ENCODE measurements at places on chromosomes 3 and 15.

DNA sequence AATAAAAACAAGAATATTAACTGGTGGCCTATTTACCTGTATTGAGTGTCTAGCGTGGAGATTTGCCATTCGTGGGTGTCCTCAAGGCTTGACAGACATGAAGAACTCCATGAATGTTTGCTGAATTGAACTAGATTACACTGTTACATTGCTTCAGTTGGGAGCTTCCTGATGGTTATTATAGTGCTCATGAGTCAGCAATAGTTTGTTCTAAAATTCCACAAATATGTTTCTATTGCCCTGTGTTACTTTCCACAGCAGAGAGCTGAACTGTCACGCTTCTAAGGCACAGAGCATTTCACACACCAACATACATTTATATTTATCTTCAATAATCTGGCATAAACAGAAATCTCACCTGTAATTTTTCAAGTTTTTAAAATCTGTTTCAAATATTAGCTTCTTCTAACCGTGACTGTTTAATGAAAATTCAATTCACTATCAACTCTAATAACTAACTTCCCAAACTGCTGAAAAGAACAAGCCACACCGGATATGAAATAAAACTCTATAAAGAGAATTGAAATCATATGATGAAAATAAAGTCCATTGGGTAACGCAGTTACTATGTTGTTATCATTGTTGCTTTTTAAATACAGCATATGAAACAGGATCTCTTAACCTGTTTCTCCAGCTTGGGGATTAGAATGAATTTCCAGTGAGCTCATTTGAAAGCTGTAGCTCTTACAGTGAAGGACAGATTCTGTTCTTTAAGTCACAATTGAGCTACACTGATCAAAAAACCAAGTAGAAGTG lies 61.2 kb upstream of the MCF2L2 start:
- DNase-seq, result no peak

- DNase-seq, result no peak
These were observed 78.9 kb upstream of the ZNF280D start for GRCh38 chr15:56812221-56812620.

DNA sequence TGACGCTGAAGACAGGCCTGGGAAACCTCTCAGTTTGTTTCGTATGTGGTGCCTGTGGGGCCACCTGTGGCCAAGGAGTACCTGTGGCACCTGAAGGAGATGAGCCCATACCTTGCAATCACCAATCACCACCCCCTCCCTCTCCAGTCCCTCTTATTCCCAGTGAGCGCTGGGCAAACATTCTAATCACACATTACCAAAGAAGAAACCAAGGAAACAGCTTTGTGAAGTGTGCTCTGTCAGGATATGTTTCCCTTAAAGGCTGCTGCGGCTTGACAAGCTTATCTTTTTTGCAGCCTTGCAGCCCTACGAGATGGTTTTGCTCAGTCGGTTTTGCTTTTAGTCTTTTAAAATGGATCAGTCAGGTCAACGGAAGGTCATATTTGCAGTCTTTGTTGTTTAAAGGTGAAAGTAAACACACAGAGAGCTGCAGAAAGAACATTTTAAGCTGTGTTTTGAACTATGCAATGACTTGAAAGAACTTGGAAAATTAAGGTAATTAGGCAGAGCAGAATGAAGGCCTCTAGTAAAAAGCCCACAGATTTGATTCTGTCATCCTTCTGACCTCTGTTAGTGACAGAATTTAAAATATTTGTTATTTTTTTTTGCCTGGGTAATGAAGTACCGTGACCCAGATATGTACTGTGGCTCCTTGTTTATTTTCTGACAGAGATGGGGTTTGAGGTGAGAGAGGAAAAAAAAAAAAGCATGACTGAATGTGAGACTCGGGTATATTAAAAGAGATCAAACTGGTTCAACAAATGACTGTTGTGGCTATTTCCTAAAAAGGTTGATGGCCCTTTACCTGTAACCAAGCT lies 461.4 kb downstream of the NSUN3 start:
- DNase-seq, result no peak

- DNase-seq, result no peak
These were observed 42.0 kb downstream of the RORA start for GRCh38 chr15:61186905-61187741.

DNA sequence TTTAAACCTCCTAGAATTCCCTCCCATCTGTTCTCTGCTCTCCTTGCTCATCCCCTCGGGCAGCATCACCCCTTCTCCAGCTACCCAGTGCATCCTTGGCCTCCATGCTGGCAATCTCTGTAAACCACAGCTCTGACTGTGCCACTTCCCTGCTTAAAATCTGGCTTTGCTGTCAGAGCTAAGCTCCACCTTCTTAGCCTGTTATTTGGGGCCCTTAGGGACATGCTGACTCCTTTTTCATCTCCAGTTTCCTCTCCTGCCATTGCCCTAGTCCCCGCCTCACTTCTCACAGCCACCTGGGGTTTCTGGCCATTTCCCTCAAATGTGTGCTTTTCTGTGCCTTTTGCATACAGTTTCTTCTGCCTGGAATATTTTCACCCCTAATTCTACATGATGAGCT lies 5.7 kb downstream of the SLC6A20 start:
- DNase-seq, result no peak

DNA sequence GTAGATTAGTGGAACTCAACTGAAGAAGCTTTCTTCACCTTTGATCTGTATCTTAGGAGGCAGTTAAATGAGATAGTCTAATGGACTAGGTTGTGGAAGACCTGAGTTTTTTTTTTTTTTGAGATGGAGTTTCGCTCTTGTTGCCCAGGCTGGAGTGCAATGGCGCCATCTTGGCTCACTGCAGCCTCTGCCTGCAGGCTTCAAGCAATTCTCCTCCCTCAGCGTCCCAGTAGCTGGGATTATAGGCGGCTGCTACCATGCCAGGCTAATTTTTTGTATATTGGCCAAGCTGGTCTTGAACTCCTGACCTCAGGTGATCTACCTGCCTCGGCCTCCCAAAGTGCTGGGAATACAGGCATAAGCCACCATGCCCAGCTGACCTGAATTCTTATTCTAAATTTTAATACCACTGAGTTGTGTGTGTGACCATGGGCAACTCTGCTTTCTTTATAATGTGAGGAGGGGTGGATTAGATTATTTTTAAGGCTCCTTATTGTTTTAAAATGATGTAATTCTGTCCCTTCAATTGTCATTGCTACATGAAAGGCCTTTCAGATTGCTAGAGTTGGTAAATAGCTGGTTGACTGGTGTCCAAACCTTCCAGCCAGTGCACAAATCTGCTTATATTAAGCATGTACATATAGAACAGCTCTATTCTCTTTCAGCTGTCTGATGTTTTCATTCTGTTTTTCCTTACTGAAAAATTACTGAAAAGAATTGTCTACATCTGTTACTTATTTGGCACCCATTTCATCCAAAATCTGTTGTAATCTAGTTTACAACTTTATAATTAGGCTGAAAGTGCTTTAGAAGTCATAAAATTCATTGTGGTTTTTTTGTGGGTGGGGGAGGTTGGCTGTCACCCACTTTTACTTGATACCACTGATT lies 2.3 kb downstream of the LNP1 start:
- DNase-seq, result no peak

- no peak for DNase-seq
These were observed 2.4 kb upstream of the LARP6 start for GRCh38 chr15:70856177-70856883.

DNA sequence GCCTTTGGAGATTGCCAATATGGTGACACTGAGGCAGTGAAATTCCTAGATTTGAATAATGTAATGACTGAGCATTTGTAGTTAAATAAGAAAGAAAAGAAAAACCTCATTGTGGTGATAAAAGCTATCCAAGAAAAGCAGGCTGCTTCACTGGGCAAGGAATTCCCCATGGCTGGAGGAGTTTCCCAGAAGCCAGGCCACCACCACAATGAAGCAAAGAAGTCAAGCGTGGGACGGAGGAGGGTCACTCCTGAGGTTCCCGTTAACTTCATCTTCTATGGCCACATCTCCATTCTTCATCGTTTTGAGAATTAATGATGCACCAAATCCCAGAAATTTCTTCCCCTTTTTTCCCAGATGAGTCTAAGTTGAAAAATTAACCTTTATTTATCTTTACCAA lies 185.8 kb upstream of the BCL6 start:
- DNase-seq, result no peak

DNA sequence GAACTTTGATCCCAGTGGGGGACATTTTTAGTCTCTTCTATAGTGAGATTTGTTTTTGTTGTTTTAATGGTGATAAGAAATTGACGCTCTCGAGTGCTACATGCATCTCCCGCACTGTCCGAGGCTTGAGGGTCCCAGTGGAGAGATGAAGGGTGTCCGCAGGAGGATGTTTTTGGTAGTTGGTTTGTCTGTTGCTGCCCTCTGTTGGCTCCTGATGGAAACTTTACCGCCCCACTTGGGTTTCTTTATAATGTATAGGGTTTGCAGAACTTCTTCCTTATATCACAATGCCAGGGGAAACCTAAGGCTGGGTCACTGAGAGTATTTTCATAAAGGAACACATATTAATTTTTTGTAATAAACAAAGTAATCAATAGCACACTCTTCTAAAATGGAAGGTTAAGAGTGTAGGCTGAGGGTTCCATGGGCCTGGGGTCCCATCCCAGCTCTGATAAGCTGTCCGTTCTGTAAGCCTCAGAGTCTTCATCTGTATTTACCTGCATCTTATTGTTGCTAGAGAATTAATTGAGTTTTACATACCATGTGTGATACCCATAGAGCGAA lies 185.3 kb upstream of the FEZF2 start:
- DNase-seq, result no peak

- DNase-seq, result no peak
These were observed 164.0 kb downstream of the CHST2 start for GRCh38 chr3:143283432-143284128.

DNA sequence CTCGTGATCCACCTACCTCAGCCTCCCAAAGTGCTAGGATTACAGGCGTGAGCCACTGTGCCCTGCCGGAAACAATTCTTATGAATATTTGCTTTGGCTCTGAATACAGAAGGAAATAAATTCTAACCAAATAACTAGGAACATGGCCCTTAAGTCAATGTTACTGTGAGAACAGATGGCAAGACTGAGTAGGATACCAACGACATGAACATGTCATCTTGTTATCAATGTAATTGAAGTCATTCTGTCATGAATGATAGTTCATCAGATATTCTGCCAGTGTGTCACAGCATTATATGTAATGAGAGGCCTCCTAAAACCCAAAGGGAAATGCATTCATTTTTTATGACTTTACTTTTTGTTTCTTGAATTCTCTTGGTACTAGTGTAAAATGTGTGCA lies 548.8 kb downstream of the MCTP2 start:
- no peak for DNase-seq

GRCh38 chr3:28376424-28376823 lies 27.8 kb upstream of the AZI2 start:
- no peak for DNase-seq

DNA sequence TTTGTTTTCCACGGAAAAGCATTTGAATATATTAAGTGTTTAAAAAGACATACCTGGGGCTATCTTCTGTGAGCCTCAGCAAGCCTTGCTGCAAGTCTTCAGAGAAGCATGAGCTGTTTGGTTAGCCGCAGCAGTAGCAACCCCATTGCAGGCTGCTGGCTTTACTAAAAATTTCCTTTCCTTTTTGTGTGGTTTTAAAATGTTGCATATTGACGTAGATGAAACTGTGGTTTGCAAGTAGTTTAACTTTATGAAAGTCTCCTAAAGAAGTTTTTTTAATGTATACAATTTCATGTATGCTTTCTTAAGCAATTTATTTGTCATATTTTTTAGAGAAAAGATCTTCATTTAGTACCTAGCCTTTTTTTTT lies at the start of gene GPR171:
Gene GPR171 (minus strand): TSS at position 166 of the 370 bp plus-strand sequence. CDS start 3,830 bp downstream, outside the sequence.
- DNase-seq, result no peak

DNA sequence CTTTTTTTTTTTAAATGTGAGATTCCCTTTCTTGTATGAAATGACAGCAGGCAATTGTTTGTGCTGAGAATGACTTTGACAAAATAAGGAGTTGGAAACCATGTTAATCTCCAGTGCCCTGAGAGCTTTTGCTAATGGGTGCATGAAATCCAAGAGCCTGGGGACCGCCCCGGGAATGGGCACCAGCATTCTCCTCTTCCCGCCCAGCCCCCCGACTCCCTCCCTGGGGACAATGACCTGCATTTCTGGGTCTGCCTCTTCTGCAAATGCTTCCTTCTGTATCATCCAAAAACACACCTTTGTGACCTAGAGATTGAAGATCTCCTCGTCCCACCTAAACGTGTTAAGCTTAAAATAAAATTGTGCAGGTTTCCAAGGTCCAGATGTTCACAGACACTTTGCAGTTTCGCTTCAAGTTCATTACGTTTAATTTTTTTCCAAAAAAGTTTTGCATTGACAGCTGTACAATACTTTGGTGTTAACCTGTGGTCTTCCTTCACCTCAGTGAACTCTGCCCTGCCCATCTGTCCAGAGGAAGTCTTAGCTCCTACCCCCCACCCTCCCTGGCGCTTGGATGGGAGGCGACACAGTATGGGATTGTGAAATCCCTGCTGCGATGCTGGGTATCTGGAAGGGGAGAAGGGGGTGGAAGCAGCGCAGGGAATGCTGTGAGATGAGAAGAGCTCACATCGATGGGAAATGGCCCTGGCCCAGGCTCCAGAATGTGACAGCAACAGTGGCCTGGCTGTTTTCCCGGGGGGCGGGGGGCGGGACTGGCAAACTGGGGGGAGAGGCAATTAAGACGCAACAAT lies 50.1 kb downstream of the TLE3 start:
- DNase-seq, result no peak

GRCh38 chr3:31472479-31473390 lies 60.0 kb upstream of the STT3B start:
- DNase-seq, result no peak

- no peak for DNase-seq
These were observed 228.9 kb upstream of the NR2E3 start for GRCh38 chr15:71581398-71581930.

DNA sequence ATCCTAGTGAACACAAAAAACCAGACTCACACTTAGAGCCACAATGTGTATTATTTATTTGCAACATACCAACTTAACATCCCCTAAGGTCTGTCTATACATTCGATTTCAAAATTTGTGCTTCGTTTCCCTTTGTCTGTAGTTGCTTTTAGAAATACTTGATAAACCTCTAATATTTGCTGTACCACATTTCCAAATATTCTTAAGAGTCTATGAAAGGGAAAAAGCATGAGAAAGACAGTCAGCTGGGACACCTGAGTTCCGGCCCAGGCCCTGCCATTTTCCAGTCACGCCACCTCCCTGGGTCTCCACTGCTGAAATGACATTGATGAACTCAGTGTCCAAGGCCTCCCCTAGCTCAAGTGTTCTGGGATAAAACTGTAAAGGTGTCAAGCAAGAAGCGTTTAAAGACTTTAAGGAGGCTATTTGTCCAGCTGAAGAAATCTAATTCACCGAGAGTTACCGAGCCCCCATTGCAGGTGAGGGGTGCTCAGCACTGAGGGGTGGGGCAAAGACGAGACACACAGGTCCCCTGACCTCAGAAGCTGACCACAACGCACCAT lies 26.6 kb downstream of the LRRC2 start:
- DNase-seq, result no peak

- no peak for DNase-seq
These were observed 574 bp downstream of the CHST2 start for GRCh38 chr3:143119974-143120715.

GRCh38 chr3:179967622-179968021 lies 69.1 kb downstream of the PEX5L start:
- no peak for DNase-seq

DNA sequence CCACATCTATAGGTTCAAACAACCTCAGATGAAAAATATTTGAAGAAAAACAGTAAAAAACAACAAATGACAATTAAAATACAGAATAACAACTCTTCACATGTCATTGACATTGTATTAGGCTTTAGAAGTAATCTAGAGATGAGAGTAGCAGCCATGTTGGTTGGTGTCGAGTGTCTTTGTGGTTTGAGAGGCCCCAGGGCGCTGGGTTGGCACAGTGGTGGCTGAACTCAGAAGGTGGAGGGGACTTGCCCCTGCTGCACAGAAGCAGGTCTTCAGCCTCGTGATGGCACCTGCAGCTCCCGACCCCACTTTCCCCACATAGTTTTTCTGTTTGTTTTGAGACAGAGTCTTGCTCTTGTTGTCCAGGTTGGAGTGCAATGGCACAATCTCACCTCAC lies 187.2 kb downstream of the OSBPL10 start:
- DNase-seq, result no peak
